Activated naive CD4-positive, alpha-beta T cell treated with anti-CD3 and anti-CD28 coated beads for 36 hours (primary cell): ENCODE measurements at places on chromosomes 3 and 15. TPM values are rescaled to one million over a fixed set of nuclear protein-coding genes. Genes with fewer than 3 reads are reported as not detected.

DNA sequence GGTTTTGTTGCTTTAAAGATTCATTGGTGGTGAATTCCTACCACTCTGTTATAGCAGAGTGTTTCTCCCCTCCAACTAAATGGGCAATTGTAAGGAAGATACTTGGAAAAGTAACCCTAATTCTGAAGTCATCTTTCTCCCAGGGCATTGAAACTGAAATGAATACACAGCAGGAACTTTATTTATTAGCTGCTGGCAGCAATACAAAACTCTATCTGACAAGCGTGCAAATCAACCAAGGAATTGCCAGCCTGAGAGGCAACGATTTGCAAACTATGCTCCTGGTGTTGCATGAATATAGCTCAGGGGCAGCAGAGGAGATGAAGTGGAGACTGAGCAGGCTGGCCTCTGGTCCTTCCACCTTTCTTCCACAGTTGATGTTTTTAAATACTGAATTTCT is 48.9 kb downstream of the CD200R1 start:
- DNase-seq: no peak

DNA sequence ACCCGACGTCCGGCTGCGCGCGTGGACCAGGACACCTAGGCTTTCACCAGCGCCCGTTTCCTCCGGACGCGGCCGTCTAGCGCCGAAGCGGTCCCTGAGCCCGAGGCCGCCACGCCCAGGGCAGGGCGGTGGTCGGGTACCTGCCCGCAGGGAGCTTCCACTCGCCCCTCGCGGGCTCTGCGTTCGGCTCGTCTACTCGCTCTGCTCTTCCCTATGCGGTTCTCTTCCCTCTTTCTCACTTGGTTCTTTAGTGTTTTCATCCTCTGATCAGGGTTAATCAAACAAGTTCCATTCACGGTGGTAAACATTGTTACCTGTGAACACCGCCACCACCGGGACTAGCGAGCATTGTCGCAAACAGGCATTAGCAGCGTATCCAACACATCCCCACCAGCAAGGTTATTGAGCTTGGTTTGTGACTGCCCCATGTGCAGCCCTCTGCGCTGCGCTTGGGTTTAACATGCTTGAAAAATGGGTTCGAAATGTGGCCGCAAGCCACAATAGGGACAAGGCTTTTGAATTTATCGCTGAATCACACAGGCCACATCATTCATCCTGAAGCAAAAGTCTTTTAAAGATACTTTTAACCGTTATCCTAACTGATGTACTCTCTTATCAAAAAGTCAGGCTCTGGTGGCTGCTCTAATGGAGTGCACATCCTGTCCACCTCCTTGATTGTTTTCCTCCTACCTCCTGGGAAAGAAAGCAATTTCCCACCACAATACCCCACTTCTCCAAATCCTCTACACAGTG is 843 bp upstream of the CD47 start:
- peak; percentile 34 for DNase-seq

DNA sequence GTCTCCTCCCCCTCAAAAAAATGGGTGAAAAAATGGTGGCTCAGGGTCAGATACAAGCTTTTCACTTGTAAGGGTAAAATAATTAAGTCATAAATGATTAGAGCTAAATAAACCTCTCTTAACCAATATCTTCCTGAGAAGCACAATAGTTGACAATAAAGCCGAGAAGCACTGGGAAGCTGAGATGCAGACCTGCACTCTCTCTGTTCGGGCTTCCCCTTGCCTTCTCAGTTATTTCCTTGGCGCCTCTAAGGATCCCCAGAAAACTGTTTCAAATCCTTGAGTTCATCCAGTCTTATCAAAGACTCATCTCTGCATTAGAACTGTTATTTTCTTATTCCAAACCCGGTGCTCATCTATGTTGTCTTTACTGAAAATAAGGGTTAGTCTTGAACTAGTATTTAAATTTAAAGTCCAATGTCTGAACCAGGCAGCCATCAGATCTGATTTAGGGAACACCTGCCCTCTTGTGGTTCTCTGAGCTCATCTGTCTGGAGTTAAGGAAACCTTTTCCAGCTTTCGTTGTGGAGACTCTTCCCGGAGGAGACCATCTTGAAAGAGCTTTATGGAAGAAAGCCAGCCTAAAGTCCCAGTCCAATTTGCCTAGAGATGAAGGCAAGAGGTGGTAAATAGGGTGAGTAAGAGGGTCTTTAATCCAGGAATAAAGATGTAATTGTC is 256.4 kb upstream of the MCTP2 start:
- DNase-seq: no peak

GRCh38 chr3:179902061-179902460 is 134.7 kb downstream of the PEX5L start:
- DNase-seq: no peak

- peak; percentile 18 for DNase-seq
These were observed 253.3 kb downstream of the TJP1 start for GRCh38 chr15:29568840-29569532.

The RPP25 gene
- 3.7 TPM for total RNA-seq

The CPLX3 gene
- total RNA-seq: not detected

The PIF1 gene
- 38.4 TPM for total RNA-seq

The PP2D1 gene
- not detected for total RNA-seq

The CASR gene
- total RNA-seq: not detected

The CEMIP gene
- not detected for total RNA-seq
